ENCODE measurements at places on chromosomes 2 and 18.
A peak's percentile ranks its signal among the peaks of the same experiment; 100 is the strongest.

GRCh38 chr2:24842081-24843050, 49.1 kb downstream of the CENPO start:
- DNase-seq: no peak

- DNase-seq: no peak
These were observed 204.1 kb upstream of the CYRIA start for GRCh38 chr2:16869711-16870110.

DNA sequence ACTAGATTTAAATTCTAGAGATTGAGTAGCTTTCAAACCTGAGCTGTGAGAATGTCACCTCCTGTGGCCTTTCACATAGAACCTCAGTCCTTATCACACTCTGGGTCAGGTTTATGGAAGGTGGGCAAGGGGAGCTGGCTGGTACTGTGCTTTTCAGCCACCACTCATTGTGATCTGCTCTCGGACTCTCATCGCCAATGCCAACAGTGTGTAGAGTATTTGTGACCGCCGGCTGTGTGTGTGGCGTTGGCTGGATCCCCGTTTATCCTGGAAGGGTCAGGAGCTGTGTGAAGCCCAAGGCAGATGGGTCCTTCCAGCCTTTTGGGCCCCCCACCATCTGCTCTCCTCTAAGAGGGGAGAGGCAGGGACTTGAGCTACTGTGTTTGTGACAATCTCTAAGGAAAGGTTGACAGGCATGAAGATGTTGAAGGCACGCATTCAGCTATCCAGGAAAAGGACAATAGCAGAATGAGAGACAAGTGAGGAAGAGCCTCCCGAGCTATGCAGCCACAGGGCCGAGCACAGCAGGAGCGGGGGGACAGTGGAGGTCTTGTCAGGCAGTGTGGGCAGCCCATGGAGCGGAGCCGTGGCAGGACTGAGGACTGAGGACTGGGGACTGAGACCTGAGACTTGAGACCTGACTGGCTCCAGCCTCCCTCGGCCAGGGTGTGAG, 107.1 kb upstream of the TPO start:
- no peak for DNase-seq

DNA sequence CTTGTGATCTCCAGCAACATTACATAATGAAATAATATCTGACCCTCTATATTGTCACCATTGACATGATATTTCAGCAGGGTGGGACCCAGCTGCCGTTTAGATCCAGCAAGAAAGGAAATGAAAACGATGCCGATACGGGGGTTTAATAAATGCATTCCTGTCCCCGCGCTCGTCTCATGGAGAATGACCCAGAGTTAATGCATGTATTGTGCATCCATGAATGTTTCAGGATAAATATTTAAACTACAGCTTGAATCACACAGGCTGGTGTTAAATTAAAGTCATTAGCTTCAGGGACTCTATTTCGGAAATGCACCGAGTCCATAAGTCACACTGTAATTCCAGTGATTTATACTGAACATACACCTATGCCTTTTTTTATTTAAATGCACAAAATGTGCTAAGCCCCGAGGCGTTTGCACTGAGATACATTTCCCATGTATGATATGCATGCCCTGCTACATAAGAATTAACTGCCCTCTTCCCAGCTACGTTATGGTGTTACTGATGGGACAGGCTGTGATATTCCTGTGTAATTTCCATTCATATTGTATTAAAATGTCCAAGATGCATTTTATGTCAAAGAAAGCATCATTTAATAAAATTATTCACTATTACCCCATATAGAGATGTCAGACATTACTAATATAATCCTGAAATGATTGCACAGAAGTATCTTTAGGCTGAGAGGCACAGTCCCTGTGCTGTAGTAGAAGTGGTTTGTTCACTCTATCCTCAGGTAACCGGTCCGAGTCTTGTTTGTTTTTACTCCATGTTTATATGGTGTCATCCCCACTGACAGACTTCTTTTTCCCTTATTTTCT, 109.3 kb upstream of the ZNF516 start:
- DNase-seq: no peak

DNA sequence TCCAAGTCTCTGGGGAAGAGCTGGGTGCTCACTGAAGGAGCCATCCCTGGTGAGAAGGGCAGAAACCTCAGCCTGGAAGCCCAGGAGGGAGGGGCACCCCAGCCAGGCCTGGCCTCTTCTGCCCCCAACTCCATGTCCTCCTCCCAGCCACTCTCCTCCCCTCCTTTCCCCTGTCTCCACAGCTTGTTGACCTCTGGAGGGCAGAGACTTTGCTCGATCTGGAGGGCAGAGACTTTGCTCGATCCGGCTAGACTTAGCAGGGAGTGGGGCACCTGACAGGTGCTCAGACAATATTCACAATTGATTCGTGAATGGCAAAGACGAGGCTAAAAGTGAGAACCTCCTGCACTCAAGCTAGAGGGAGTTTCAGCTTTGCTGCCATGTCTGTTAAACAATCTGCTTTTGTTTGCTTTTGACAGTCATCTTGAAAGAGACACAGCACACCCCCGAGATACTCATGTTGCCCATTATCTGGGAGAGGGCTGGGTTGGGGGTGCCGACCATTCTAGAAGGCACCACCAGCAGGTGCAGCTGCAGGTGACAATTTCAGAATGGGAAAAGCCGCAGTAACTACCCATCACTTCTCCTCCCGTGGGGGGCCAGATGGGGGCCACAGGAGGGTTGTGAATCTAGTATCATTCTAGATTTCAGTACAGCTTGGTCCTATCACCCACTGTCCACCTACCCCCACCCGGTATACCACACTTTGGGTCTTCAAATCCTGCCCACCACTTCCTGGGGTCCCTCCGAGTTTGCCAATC, 54.8 kb downstream of the DNMT3A start:
- DNase-seq: no peak

DNA sequence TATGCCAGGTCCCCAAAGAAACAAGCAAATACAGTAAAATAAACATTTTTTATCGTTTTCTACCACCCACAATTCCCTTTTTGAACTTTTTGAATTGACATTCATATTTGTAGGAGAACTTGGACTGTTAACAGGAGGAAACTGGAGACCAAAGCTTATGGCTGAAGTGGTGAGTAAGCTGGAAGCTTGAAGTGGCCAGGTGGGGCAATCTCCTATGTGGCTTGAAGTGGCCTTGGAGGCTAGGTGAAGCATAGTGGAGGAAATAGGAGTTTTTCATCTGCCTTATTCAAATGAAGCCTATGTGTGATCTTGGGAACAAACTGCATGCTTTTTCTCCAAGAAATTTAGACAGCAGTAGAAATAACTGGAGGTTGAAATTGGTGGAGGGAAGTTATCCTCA, 962.9 kb upstream of the FANCL start:
- DNase-seq: no peak

DNA sequence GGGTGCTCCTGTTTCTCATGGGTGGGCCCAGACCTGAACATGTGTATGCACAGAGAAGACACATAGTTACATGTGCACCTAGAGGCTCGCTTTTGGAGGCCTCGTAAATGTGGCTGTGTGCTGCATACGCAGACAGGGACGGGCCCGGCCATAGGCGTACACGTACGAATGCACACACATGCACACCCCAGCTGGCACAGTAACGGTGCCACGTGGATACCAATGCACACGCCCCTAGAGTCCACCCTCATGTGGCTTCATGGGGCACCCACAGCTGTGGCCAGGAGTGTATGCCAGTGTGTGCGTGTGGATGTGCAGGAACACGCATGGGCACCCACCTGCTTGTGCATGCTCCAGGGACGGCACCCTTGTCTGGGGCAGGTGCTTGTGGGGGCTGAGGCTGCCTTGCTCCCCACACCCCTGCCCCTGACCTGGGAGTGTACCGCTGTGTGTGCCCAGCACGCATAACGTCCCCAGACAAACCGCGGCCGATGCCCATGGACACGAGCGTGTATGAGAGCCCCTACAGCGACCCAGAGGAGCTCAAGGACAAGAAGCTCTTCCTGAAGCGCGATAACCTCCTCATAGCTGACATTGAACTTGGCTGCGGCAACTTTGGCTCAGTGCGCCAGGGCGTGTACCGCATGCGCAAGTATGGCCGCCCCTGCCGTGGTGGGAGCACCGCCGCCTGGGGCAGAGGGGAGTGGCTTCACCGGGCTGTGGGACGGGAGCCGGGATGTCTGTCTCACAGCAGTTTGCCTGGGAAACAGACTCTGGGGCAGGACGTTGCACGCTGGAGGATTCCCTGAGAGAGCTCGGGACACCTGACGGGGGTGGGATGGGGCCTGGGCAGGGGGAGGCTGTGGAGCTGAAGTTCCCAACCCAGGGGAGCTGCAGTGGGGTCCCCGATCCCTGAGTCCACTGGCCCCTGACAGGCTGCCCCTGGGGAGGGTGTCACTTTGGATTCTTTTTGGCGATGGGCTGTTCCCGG, 21.0 kb downstream of the ZAP70 start:
- DNase-seq: no peak

DNA sequence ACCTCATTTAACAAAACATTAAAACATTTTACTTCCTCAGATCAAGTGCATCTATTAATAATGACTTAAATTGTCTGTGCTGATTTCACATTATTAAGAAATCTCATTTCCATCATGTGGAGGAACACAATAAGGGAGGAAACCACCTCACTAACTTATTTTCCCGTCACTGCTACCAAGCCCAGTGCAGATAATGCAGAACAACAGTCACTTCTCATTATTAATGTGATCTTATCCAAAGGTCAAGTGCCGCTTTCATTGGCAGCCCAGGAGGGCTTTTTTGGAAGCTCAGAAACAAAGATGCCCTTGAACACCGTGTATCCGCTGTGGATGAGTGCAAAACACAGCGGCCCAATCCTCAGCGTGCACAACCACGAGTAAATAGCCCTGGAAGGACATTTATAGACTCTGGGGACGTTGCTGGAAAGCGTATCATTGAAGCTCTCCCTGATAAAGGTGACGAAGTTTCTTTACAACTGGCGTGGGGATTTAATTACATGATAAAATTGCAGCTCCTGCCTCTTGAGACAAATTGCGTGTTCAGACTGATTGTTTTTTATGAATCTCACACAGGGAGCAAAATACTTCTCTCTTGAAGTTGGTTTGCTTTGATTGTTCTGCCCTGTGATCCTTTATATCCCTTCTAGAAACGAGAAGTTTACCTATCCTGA, 13.2 kb downstream of the ASB18 start:
- DNase-seq: no peak

DNA sequence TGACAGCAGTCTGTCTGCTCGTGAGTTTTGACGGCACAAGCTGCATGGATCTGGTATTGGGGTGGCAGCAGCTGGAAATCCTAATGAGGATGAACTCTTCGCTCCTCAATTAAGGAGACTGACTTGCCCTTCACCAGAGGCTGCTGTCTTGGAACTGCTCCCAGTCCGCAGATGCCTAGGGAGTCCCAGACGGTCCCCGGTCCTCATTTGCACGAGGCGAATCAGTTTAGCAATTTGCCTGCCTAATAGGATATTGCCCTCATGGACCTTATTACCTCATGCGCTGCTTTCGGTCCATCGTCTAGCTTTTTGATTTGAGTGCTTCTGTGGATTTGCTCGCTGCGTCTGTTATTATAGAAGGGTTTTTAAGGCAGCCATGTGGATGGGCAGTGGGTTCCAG, 40.6 kb downstream of the ASAP2 start:
- no peak for DNase-seq

- DNase-seq: no peak
These were observed 245.7 kb downstream of the SP3 start for GRCh38 chr2:173719471-173719870.

DNA sequence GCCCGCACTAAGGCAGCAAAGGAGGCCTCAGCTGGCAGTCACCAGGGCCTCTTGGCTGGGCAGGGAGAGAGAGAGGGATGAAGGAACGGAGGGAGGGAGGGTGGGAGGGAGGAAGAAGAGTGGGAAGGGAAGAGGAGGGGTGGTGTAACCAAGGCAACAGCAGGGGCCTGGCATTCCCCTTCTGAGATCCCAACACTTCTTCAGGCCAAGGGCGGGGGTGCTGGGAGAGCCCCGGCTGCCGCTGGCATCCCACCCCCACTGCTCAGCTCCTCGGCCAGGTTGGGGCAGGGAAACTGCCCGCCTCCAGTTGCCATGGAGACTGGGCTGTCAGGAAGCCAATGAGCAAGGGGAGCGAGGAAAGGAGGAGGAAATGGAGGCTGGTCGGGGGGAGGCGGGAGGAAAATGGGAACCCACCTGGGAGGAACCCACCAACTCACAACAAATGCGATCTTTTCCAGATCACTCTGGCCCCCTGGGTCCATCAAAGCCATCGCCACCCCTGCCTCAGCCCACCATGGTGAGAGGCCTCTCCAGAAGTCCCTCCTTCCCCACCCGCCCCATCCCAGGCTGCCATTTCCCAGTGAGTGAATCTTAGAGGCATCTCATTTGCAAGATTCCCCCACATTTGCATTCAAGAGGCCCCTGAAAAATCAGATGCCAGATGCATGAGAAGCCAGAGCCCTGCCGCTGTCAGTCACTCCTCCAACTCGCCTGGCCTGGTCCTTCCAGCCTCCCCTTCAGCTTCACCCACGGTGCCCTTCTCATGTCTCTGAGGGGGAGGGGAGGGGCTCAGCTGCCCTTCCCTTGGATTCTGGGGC, 12.4 kb downstream of the SH2D6 start:
- DNase-seq: no peak

- DNase-seq: peak; percentile 93
These were observed 57.9 kb upstream of the MSH2 start for GRCh38 chr2:47344890-47345589.

- no peak for DNase-seq
These were observed 95.7 kb downstream of the RND3 start for GRCh38 chr2:150391779-150392178.

GRCh38 chr2:144162652-144163051, 357.3 kb downstream of the ZEB2 start:
- DNase-seq: no peak

- DNase-seq: peak; percentile 63
These were observed 57.6 kb downstream of the SLC4A3 start for GRCh38 chr2:219684721-219685689.

DNA sequence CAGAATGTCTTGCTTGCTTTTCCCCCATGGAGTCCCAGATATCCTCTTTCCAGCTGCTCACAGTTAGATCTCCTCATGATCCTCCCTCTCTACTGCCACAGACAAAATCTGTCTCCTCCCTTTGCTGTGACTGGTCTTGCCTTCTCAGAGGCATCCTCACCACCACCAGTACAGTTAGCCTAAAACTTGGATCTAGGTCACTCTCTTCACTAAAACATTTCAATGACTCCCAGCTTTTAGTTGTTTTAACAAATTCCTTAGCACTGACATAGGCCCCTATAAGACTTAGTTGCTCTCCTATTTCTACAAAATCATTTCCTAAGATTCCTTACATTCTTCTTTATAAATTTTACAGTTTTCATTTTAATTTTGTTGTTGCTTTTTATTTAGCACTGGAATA, 734.2 kb upstream of the CHAC2 start:
- DNase-seq: no peak

- no peak for DNase-seq
These were observed 131.9 kb upstream of the CHAC2 start for GRCh38 chr2:53635694-53636093.

GRCh38 chr2:206062724-206063123, 23.2 kb downstream of the INO80D start:
- DNase-seq: no peak

DNA sequence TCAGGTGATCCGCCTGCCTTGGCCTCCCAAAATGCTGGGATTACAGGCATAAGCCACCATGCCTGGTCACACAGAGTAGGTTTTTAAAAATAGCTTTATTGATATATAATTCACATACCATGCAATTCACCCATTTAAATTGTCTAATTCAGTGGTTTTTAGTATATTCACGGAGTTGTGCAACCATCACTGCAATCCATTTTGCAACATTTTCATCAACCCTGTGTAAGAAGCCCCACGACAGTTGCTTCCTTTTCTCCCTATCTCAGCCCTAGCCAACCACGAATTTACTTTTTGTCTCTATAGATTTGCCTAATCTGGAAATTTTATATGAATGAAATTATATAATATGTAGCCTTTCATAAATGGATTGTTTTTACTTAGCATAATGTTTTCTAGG, 266.4 kb downstream of the NAPG start:
- DNase-seq: no peak

- DNase-seq: no peak
These were observed 13.6 kb upstream of the CREB1 start for GRCh38 chr2:207516206-207516605.

Measured in T47D (cell line).